Hematopoietic multipotent progenitor cell treated with erythropoietin and hydrocortisone succinate and interleukin-3 and kit ligand, for 17 days (in vitro differentiated cells): ENCODE measurements at places on chromosomes 2 and 18.

DNA sequence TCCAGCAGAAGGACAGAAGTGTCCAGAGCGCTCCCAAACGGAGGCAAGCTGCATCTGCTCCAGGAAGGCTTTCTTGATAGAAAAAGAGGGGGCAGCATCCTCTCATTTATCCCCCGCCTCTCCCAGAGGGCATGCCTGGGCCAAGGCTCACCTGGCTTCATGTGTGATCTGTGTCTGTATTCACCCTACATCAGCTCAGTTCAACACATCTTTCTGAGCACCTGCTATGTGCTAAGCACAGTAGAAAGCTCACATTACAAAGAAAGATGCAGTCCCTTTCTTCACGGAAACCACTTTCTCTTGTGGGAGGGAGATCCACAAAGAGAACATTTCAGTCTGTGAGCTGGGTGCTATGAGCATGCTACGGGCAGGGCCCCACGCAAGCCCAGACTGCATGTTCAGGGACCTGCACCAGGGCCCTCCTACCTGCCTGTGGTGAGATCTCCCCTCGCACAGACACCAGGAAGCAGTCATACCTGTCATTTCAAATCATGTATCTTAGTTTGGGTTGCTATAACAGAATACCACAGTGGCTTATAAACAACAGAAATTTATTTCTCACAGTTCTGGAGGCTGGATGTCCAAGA, 90.7 kb downstream of the PDCL3 start:
- no peak for DNase-seq

GRCh38 chr2:20526708-20527107, 79.8 kb downstream of the RHOB start:
- DNase-seq = no peak

DNA sequence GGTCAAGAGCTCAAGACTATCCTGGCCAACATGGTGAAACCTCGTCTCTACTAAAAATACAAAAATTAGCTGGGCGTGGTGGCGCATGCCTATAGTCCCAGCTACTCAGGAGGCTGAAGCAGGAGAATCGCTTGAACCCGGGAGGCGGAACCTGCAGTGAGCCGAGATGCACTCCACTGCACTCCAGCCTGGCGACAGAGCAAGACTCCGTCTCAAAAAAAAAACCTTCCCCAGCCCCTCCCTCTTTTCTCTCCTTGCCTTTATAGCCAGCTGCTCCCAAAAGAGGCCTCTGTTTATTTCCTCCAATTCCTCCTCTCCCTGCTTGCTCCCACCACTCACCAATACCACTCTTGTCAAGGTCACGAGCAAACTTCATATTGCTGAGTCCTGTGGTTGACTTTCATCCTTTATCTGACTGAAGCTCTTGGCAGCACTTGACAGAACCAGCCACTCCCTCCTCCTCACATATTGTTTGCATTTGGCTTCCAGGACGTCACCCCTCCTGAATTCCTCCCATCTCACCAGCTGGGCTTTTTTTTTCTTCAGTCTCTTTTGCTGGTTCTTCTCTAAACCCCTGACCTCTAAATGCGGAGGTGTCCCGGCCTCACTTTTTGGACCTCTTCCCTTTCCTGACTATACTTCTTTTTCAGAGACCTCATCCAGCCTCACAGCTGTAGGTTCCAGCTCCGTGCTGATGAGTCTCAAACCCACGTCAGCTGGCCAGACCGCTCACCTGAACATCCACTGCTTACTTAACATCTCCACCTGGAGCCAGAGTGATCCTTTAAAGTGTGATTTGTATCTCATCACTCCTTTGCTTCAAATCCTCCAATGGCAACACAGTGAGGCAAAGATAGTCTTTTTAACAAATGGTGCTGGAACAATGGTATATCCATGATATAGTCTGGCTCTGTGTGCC, 84.6 kb upstream of the CAB39 start:
- DNase-seq = no peak

DNA sequence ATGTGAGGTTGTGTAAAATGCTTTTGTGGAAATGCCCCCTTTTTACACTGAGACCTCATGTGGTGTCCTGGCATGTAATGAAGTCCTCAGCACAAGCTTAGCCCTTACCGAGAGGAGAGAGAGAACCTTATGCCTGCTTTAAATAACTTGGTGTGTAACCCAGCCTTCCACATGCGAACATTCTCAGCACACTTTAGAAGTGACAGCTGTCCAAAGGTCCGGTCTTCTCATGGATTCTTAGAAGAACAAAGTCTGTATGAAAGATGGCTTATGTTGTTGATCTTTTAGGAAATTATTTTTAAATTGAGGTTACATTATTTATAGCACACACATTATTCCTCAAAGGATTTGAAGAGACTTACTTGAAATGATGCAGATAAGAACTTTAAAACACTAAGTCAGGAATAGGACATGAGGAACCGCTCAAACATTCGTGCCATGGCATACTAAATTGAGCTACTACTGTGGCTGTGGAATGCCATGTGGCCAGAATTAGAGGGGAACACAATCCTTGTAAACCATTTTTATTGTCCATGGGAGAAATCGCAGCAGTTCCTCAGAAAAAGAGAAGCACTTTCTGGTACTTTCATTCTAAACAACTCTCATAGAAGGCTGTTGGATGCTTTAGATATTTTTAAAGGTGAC, 79.6 kb downstream of the WDSUB1 start:
- DNase-seq = no peak
